Sciatic nerve (tissue), 2 donors: ENCODE measurements at places on chromosomes 2 and 18.

DNA sequence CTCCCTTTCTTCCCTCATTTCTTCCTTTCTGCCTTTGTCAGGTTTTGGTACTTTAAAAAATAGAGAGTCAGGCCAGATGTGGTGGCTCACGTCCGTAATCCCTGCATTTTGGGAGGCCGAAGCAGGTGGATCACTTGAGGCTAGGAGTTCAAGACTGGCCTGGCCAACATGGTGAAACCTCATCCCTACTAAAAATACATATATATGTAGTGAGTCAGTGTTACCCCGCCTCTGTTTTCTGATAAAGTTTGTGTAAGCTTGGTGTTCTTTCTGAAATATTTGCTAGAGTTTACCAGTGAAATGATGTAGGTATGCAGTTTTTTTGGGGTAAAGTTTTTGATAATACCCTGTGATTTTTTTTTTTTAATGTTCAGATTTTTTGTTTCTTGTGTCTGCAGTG, 58.8 kb downstream of the DGKD start:
- DNase-seq = no peak

GRCh38 chr2:200945395-200945729, 18.1 kb downstream of the ORC2 start:
- DNase-seq = no peak

- DNase-seq = no peak
Measured at GRCh38 chr2:196403471-196403870, 232.1 kb upstream of the STK17B start.

DNA sequence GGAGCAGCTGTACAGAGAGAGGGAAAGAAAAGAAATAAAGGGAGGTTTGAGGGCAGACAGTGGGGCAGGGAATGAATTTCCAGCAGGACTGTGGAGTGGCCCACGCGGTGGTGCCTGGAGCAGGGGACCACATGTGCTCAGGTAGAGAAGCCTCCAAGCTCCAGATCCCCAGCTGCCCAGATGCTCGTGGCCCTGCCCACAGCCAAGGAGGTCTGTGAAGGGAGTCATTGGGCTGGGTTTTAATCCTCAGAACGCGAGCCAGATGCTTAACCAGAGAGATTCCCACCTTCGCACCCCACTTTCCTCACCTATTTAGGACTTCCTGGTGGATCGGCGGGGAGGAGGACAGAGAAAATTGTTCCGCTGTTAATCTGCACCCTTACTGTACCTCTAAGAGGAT, 369.4 kb downstream of the PARD3B start:
- DNase-seq = no peak

DNA sequence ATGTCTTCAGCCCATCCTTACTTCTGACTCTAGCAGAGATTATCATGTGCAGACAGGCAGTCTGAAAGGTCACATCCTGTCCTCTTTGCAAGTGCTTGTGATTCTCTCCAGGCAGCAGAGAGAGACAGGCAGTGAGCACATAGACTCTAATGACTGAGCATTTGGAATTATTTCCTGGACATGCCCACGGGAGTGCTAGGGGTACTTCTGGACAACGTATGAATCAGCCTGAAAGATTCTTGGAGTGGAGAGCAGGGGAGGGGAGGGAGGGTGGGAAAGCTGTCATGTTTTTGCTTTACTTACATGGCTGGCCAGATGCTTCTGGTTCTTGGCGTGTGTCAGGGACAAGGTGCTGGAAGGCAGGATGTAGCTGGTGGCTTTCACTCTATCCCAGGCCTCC, 150.6 kb downstream of the RIF1 start:
- no peak for DNase-seq

DNA sequence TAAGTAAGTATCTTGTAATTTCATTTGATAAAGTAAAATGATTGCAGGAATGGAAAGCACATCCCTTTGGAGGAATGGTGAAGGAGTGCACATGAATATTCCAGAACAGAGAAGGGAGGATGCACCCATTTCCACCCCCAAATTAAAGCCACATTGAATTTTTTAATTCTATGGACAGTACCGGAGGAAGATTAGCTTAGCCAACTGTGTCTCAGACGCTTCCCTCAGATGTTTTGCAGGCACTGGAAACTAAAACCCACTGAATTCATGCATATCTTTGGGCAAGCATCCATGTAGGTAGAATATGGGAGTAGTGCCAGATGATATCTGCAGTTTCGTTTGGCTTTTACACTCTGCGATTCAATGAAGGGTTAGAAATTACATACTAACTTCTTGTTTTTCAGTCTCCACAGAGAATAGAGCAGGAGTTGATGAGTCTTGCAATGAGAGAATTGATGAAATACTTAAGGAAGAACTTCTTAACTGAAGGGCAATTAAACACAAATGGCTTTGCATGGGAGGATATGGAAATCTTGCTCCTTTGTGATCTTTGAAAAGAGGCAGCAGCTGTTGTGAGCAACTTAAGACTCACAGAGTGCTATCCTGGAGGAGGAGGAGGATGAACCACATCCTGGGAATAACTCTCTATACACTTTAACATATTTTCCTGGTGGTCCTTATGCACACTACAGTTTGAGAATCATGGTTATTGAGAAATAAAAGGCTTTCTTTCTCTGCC, 71.7 kb upstream of the MYO3B start:
- no peak for DNase-seq
